ENCODE measurements at places on chromosomes 6 and 20.
A peak's percentile ranks its signal among the peaks of the same experiment; 100 is the strongest.

DNA sequence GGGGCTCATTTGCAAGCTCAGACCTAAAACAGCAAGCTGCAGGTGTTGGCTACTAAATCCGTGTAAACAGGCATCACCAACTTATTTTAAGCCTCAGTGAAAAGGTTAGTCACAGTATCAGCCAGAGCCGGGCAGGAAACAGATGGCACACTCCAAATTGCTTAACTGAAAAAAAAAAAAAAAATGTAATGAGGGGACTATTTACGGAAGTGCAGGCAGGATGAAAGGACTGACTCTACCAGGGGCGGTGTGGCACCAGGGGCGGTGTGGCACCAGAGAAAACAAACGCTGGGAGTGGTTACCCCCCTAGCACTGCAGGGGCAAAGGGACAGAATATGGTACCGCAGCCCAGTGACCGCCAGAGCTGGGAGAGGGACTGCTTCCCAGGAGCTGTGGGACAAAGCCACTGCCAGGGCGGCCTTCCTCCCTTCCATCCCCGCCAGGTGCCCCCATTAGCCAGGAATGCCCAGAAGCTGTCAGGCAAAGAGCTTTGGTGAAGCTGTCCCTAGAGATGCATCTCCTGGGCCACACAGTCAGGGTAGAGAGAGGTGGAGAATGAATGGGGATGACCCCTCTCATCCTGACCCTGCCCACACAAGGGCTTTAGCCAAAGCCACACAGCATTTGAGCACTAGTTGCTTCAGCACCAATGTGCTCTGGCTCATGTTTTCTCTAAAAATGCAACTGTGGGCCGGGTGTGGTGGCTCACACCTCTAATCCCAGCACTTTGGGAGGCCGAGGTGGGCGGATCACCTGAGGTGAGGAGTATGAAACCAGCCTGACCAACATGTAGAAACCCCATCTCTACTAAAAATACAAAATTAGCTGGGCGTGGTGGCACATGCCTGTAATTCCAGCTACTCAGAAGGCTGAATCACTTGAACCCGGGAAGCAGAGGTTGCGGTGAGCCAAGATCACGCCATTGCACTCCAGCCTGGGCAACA, 39.6 kb upstream of the GFOD1 start:
- no peak for DNase-seq

GRCh38 chr20:13703265-13703664, 64.5 kb upstream of the TASP1 start:
- DNase-seq = no peak

GRCh38 chr20:11838076-11838636, 79.5 kb upstream of the BTBD3 start:
- DNase-seq = no peak

DNA sequence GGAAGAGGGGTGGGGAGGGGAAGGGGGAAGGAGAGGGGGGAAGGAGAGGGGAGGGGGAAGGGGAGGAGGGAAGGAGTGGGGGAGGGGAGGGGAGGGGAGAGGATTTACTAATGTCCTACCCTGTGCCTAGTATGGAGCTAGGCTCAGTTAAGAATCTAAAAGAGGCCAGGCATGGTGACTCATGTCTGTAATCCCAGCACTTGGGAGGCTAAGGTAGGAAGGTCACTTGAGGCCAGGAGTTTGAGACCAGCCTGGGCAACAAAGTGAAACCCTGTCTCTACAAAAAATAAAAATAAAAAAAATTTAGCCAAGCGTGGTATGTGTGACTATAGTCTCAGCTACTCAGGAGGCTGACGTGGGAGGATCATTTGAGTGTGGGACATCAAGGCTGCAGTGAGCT, 13.0 kb downstream of the UBE2J1 start:
- DNase-seq = no peak

- no peak for DNase-seq
These were observed 49.5 kb downstream of the HDAC2 start for GRCh38 chr6:113921299-113921904.

DNA sequence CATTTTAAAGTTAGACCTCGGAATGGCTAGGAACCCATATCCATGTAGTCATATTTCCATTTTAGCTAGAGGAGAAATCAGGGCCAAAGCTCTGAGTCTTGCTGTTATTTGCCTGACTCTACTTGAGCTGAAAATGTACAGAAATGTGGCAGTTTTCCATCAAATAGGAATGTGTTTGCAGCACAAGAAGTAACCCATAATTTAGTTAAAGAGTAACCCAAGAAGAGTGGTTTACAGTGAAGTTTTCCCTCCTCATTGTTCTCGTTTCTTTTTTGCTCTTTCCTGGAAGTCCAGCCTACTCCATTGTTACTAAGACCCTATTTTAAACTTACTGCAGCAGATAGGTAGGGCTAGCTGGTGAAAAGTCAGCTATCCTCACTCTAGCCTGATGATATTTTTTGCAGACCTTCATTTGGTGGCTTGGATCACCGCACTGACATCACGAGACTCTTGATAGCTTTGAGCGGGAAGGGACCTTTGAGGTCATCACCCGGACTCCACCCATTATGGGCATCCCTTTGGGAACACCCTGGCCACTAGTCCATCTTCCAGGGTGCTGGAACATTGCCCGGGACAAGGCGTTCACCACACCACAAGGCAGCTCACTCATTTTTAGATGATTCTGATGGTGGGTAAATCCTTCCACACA, 28.0 kb upstream of the ADGRF5 start:
- no peak for DNase-seq

DNA sequence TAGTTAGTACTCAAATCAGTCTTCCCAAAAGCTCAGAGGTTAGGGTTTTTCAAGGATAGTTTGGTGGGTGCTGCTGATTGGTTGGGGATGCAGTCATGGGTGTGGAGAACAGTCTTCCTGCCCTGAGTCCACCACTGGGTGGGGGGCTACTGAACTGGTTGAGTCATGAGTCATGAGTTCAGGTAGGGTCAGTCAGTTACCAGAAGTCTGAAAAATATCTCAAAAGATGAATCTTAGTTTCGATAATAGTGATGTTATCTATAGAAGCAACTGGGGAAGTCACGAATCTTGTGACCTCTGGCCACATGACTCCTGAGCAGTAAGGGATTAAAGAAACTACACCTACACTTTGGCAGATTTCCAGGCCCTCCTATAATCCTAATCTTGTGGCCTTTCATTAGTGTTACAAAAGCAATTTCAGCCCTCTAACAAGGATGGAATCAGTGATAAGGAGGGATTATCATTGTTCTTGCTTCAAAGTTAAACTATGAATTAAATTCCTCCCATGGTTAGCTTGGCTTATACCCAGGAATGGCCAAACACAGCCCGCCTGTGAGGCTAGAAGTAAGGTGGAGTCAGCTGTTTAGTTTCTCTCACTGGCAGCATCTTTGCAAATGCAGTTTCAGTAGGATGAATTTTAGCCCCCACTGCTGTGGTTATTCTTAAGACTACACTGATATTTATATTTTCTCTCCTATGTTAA, 33.3 kb upstream of the NKAIN2 start:
- DNase-seq = no peak

DNA sequence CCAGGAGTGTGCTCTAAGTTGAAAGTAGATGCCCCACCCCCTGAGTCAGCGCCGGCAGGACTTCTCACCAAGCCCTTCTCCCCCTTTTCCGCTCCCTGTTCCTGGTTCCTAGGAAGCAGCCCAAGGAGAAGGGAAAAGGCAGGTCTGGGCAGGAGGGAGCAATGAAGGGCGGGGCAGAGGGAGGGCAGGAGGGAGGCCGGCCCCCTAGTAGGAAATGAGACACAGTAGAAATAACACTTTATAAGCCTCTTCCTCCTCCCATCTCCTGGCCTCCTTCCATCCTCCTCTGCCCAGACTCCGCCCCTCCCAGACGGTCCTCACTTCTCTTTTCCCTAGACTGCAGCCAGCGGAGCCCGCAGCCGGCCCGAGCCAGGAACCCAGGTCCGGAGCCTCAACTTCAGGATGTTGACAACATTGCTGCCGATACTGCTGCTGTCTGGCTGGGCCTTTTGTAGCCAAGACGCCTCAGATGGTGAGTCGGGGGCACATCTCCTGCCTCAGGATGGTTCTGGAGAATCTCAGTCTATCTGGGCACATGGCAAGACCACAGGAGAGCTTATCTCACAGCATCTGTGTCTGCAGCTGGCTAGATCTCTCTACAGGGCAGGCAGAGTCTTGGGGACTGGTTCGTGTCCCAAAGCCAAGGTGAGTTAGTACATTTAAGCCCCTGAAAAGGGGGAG, at the start of gene PROCR:
TSS of gene PROCR (plus strand) at position 320 of the 681 bp plus-strand sequence. CDS start at position 403, 83 bp downstream.
- peak; percentile 92 for DNase-seq

DNA sequence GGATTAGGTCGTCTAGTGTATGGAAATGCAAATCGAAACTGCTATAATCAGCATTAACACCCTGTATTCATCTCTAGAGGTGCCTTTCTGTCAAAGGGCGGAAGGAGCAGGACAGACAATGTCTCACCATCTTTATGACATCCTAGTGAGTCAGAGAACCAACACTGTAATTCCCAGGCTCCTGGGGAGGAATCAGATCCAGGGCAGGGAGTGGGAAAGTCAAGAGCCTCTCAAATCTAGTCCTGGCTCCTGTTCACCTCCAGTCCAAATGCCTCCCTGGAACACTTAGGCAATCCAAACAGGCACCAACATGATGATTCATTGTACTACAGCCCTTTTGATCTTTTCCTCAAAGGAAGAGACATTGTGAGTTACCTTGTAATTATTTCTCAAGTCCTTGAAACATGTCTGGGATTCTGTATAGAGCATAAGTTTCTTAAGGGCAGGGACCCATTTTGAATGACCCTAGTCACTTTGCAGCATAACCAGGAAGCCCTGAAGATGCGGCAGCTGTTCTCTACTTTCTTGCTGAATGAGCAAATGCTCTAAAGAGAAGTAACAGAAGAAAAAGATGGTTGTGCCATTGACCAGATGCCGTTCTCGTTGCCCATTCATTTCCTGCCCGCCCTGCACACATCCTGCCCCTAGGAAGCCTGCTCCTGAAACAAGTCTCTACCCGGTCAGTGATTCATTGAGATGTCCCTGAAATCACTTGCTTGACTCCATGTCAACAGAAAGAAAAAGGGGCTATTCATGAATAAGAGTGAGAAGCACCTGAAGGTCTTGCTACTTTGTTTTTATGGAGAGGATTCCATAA, 112.8 kb upstream of the JARID2 start:
- peak; percentile 95 for DNase-seq

DNA sequence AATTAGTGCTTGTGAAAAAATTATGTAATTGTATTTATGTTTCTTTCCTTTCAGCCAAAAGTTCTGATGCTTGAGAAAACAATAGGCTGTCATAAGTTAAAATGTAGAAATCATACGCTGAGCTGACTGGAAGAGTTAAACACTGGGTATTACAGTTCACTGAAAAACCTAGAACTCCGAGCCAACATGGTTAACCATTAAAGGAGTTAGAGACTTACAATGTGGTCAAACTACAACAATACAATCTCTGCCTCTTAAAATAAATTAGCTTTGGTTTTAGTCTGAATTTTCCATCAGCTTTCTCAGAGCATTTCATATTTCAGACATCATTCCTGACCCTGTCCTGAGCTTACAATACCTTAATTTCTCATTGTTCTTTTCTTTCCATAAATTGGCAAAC, 91.0 kb downstream of the COL12A1 start:
- no peak for DNase-seq

DNA sequence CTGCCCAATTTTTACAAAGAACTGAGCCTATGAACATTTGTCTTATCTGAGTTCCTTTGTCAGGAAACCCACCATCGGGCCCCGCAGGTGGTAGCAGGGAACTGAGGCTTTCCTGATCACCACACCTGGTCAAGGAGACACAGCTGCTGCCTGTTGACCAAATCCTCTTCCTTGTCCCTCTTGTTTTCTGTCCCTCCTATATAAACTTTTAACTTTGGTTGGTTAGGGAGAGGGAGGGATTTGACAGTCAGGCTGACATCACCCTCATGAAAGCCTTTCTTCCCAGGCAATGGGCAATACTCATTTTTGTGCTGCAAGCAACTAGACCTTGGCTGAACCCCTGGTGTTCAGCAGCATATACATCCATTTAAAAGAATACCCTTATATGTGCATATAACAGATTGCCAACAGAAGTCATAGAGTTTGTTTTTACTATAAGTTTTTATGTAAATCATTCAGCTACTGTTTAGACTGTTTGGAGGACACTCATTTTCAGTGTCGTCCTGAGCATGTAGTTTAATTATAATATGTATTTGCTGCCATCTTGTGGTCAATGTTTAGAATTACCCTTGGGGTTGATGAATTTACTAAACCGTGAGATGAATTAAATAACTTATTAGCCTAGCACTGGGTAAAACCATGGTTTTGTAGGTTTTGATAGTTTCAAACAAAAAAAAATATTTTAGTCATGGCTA, 17.0 kb downstream of the CRISP1 start:
- DNase-seq = peak; percentile 56

GRCh38 chr6:56087421-56087820, 160.0 kb downstream of the COL21A1 start:
- no peak for DNase-seq

- no peak for DNase-seq
These were observed 7.5 kb downstream of the BTN3A2 start for GRCh38 chr6:26372308-26373144.
